DND-41 (cell line): ENCODE measurements at places on chromosomes 2 and 18.

GRCh38 chr18:64407606-64408005, 258.7 kb upstream of the LINC00305 start:
- no peak for DNase-seq

GRCh38 chr2:10402062-10402585, 46.0 kb downstream of the ODC1 start:
- no peak for DNase-seq

DNA sequence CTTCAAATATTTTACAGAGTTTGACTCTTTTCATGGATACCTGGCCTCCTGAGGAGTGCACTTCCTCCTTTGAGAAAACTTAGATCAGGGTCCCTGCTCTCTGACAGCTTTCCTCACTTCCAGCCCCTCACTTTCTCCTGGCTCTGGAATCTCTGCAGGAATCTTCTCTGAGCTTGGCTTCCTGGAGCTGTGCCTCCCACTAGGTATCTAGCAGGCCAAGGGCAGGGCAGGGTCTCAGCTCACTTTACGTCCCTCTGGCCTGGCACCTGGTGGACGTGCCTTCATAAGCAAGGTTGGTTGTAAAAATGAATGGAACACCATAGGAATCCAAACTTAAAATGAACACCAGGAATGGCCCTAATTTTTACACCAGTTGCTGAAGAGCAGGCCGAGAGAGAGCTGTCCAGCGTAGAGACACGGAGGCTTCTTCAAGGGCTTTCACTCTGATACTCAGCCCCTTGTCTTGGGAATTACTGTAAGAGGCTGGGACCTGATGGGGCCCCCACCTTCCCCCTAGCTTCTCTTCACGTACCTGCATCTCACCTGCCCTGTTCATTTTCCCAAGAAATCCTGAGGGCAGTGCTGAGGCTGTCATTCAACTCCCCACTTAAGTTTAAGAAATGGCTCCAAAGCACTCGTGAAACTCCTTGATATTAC, 426.9 kb upstream of the ID2 start:
- no peak for DNase-seq

DNA sequence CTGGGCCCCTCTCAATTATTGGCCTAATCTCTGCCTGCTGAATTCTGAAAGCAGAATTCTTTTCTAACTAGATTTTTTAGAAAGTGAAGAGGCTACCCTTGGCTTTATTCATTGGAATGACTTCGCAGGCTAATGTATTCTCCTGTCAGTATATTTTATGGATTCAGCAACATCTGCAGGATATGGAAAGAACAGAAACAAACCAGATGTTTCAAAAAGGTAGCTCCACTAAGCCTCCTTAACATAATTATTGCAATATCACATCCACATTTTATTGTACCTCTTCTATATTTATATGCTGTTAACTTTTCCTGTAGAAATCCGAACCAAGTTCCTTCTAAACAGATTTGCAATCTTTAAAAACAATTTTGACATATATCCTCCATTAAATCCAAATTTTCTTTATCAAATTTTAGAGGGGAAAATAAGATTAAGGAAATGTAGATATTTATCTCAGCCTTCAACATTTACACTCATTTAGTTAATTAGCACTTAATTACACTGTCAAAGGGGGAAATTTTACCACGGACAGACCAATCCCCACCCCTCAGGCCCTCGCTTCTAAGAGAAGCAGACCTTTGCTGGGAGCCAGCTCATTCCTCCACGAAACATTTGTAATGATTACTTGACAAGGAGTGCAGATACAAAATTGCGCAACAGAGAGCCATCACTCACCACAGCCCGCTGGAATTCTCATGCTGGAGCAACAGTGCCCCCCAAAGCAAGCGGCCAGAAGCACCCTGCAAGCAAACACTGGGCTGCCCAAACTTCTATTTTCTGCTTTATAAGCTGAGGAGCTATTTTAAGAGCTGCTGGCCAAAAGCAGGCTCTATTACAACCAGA, 253.4 kb downstream of the ETAA1 start:
- no peak for DNase-seq

DNA sequence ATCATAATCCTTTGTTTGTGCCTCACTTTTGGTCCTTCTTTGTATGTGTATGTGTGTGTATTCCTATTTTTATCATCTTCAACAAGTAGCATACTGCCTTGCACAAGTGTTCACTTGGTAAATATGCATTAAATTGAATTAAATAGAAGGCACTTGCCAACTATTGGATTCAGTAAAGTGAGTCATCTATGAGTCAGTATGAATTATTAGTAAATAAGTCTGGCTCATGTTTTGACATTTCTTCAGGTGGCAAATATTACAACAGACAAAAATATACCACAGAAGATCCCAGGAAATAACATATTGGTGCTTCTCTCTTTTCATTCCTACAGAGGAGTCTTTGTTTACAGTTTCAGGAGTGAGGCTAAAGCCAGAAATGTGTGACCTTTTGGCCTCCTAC, 84.1 kb downstream of the CDK15 start:
- DNase-seq, result no peak

DNA sequence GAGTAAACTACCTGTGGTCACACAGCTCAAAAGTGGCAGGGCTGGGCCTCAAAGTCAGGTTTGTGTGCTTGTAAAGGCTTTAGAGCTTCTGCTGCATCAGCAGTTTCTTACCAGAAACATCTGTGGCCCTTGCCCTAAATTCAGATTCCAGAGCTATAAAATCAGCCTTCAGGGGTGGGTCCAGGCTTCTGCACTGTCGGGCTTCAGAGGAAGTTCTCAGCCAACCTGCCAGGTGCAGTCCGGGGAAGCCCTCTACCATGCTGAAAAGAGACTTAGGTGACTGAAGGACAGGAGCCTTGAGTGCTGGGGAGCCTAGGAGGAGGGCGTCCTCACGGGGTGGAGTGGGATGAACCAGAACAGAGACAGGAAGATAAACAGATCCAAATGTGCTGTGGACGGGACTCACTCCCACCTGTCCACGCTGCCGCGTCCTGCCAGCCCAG, 69.9 kb upstream of the HS6ST1 start:
- no peak for DNase-seq

- no peak for DNase-seq
These were observed 401.0 kb downstream of the GRB14 start for GRCh38 chr2:164220265-164220664.

- DNase-seq, result no peak
These were observed 6.6 kb upstream of the ASAP2 start for GRCh38 chr2:9199716-9200632.

- DNase-seq, result no peak
These were observed 681 bp upstream of the PTPN18 start for GRCh38 chr2:130355172-130355577.

DNA sequence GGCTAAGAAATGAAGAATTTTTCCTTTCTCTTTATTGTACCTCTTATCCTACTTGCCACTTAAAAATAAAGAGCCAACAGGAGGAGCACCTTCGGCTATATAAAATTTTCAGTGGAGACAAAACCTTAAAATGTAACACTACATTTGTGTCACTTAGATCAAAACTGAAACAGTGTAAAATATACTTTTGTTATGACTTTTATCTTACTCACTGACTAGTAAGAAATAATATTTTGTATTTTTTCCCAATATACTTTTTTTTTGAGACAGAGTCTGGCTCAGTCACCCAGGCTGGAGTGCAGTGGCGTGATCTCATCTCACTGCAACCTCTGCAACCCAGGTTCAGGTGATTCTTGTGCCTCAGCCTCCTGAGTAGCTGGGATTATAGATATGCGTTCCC, 28.3 kb downstream of the KCNJ13 start:
- DNase-seq, result no peak

DNA sequence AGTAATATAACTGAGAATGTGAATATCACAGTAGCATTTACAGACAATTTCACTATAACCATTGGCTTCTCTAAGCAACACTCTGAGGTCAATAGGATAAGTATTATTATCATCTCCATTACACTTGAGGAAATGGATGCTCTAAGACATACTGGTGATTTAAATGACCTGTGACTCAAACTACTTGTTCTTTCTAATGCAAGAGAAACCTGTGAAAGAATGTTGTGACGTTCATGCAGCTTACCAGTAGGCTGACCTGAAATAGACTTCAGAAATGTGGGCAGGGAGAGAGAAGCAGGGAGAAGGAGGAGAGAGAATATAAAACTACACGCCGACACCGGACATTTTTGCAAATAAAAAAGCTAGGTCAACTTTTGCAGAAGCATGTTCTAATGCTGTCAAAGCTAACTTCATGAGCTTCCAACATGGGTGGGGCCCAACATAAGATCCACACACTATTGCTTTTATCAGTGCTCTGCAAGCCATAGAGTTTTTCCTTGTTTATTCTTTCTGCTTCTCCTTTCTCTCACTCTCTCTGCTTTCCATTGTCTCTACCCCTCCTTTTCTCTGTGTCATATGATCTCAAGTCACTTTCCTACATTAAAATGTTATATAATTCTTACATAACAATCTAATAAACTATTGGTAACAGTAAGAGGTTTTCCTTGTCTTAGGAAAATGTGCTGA, 217.6 kb upstream of the FN1 start:
- DNase-seq, result no peak

GRCh38 chr2:100418406-100418962, 1.0 kb upstream of the CHST10 start:
- DNase-seq, result no peak

DNA sequence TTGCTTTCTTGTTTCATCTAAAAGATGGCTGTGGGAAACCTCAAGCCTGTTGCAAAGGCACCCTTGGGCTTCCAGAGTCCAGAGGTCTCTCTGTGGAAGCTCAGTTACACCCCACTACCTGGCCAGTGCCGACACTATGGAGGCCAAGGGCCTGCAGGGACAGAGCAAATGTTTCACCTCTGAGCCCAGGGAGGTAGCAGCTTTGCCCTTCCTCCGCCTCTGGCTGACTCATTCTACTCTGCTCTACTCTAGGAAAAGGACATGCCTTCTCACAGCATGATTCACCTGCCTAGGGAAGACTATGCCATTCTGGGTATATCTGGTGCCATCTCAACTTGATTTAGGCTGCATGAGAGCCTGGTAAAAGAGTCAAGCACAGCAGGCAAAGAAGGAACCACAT, 12.2 kb downstream of the MYOM1 start:
- DNase-seq, result no peak

- no peak for DNase-seq
These were observed 3.8 kb downstream of the DLX2 start for GRCh38 chr2:172098650-172099471.

GRCh38 chr2:145273840-145274239, 753.9 kb upstream of the ZEB2 start:
- no peak for DNase-seq

DNA sequence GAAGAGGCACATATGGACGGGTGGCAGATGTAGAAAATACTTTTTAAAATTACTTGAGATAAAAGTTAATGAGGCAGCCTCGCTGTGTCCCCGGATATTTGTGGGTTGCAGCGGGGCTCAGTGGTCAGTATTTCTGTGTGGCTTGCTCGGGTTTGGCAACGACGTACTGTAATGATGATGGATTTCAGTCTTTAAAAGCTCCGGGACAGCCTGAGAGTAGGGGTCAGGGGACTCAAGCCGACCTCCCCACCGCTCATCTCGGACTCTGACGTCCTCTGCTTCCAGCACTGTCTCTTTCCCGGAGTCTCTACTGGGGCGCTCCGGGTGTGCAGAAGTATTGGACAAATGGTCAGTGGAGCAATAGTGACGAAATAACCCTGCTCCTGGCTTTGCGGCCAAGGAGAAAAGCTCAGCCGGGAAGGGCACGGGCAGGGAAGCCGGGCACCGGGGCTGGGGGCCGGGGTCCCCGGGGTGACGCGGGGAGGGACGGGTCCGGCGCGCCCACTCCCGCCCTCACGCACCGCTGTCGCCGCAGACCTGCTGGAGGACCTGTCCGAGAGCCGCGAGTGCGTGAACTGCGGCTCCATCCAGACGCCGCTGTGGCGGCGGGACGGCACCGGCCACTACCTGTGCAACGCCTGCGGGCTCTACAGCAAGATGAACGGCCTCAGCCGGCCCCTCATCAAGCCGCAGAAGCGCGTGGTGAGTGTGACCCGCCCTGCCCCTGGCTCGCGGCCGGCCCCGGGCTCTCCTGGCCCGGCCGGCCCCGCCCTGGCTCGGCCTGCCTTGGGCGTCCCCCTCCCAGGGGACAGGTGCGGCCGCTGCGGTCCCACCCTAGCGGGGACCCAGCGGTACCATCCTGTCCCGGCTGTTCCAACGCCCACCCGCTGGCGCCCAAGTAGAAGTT, 7.3 kb downstream of the GATA6 start:
- DNase-seq, result no peak

DNA sequence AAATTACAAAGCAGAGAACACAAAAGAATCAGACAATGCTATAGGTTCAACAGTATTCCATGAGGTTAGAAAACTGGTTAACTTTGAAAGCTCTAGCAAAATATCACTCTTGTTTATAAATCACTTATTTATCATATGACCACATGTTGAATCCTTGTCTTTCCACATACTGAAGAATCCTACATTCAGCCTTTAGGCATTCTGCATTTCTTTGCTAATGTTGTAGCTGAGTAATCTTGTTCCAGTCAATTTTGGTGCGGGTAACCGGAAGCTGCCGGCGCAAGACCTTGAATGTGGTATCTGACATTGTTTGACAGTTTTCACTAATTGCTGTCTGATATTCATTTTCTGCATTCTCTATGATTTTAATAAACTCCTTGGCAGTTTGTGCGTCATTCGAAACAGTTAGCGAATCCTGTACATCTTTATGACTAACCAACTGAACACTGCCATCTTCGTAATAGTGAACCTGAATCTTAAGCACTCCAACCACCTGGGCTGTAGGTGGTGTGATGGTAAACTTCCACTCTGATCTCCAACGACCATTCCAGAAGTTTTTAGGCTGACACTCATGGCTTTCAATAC, 154.1 kb downstream of the BAZ2B start:
- DNase-seq, result no peak

- DNase-seq, result no peak
These were observed 401.0 kb upstream of the ZEB2 start for GRCh38 chr2:144920755-144921530.

DNA sequence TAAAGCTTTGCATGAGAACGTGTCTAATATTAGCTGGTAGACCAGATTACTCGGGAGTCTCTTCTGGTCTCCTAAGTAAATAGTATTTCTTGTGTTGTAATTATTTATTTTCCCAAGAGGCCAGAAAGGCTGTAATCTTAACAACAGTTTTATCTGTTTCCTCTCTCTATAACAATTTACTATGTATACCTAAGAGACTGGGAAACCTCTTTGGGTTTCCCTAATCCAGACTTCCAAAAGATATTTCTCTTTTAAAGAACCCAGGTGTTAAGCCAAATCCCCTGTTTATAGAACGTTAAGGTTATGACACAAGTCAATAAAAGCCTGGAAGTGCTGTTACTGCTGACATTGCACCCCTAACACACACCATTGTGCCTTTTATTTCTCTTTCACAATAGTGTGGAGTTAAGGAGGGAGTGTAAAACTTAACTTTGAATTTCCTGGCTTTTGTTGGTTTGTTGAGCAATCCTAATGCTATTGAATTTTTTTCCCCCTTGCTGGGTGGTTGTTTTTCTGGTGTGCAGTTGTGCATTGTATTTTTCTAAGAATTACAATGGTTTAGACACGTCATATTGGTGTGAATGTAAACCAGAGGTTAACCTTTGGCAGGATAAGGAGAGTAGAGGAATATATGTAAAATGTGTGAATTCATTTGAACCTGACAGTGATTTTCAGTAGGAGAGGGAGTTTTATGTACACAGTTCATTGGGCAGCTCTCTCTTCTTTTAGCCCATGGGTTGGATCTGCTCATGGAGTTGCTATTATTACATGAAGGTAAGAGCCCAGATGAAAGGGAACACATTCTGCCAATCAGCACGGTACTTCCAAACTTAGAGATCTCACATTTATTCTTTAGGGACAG, 192.8 kb downstream of the MTX2 start:
- DNase-seq, result no peak
